ENCODE measurements at places on chromosomes 1 and 21.

DNA sequence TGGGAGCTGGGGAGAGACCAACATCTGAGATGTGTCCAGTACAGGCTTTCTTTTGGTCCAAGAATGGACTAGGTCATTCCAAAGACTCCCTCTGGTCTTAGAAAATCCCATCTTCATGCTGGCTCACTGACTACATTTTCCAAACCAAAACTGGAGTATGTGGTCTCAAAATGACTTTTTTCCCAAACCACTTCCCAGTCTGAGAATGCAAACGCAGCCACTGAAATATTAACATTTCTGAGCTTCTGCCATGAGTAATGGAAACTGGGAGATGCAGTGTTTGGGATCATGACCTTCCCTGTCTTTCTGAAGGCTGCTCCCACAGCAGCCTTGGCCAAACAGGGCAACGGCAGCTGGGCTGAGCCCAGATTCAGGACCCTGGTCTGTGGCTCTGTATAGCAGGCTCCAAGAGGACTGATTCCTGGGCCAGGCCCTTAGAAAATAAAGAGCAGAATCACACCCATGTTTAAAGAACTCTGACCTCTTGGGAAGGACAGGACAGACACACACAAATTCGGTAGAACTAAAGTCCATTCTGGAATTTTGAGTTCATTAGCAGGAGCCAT lies 62.1 kb upstream of the CNTN2 start:
- no peak for DNase-seq

DNA sequence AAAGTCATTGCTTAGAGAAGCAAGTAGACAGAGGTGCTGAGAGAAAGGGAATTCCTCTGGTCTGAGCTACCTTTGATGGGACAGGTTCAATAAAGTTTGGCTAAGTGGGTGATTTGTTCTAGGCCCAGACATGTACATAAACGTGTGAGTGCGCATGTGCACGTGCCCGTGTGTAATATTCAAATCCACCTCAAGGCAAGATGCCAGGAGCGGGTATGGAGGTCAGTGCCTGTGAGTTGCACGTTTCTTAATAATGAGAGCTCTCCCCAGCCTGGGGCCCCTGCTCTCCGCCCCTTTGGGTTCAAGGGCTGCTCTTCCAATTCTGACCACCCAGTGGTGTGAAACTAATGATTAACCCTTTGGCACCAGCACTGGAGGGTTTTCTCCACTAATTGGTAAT lies 53.8 kb upstream of the LMO4 start:
- no peak for DNase-seq

DNA sequence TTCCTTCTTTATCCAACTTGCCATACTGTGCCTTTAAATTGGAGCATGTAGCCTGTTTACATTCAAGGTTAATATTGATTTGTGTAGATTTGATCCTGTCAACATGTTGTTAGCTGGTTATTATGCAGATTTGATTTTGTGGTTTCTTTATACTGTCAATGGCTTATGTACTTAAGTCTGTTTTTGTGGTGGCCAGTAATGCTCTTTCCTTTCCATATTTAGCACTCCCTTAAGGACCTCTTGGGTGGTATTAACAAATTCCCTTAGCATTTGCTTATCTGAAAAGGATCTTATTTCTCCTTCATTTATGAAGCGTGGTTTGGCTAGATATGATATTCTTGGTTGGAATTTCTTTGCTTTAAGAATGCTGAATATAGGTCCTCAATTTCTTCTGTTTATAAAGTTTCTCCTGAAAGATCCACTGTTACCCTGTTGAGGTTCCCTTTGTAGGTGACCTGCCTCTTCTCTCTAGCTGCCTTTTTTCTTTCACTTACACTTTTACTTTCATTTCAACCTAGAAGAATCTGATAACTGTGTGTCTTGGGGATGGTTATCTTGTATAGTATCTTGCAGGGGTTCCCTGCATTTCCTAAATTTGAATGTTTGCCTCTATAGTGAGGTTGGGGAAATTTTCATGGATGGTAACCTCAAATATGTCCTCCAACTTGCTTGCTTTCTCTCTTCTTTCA lies 86.9 kb upstream of the NEGR1 start:
- DNase-seq = no peak

DNA sequence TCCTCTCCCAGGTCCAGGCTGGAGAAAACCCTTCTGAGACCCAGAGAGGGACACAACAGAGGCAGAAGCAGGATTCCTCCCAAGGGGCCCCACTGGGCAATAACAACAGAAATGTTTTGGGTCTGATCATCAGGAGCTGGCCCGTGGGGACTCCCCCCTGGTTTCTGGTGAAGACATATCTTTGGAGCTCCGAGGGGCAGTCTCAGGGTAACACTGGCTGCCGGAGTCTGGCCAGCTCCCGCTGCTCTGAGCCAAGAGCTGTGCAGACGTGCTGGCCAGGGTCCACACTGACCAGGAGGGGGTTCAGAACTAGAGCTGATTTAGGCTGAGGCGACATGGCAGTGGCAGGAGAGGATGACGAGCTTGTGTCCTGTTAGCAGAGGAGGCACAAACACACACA lies 13.1 kb downstream of the ECE1 start:
- DNase-seq = no peak

DNA sequence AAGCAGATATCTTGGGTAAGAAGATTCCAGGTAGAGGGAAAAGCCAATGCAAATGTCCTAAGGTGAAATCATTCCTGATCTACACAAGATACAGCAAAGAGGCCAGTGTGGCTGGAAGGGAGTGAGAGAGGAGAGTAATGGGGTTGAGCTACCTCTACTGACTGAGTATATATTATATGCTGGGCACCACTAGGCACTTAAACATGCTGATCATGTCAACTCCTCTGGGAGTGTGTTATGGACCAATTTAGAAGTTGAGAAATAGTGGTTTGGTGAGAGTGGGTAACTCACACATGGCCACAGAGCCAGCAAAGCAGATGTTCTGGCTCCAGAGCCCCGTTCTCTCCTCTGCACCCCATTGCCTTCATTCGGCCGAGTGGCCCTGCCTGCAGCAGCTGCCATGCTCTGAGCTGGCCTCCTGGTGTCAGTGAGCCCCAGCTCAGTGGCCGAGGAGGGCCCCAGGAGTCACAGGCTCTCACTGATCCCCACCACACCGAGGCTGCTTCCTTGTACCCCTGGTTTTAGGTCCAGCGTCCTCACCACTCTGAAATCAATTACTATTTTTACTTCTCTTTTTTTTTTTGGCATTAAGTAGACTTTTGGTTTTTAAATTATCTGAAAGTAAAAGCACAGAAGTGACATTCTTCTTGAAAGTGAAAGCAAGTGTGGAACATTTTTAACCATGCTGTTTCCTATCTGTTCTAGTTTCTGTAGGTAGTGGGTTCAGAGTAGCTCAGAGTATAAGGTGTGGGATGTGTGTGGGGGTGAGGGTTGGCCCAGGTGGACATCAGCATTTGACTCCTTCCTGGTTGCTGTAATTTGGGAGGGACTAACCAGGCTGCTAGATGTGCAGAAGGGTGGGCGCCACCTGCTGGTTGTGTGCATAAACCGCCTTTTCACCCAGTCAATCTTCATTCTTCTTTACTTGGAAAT lies 45.8 kb upstream of the CRNN start:
- DNase-seq = peak; percentile 50

DNA sequence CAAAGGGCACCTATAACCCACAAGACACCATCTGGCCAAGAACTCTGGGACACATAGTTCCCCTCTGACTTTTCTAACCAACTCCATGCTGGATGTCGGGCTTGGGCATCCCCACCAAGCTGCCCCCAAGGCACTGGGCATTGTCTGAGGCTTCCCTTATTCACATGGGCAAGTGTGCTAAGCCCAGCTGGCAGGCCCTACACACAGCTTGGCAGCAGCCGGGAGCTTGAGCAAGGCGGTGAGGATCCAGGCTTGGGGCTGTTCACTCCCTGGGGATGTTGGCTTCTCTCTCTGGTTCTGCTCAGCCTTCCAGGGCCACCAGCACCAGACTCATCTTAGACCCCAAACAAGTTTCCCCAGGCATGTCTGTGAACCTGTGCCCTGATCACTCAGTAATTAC lies 138.3 kb upstream of the KAZN start:
- DNase-seq = no peak

DNA sequence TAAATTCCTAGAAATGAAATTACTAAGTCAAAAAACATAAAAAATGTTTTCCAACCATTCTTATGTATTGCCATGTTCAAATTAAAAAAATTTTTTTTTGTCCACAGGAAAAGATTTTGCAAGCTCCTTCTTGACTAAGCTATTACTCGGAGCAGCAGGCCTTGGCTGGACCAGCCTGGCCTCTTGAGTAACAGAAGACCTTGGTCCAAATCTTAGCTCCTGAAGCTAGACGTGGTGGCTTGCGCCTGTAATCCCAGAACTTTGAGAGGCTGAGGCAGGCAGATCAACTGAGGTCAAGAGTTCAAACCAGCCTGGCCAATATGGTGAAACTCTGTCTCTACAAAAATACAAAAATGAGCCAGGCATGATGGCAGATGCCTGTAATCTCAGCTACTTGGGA lies 77.6 kb downstream of the CLSTN1 start:
- DNase-seq = no peak

DNA sequence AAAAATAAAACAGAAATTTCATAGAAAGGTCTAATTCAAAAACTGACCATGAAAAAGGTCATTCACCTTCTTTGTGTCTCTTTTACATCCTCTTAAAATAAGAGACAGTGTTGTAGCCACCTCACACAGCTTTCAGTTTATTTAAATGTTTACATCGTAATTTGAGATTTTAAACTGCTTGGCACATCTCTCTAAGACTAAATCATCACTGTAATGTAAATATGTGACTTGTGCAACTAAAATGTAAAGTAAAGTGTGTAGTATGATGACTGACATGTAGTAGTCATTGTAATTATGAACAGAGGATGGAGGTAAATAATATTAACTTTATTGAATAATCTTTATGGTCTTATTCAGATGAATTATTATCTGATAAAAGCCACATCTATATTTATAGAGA lies 283.9 kb downstream of the KCNT2 start:
- no peak for DNase-seq

DNA sequence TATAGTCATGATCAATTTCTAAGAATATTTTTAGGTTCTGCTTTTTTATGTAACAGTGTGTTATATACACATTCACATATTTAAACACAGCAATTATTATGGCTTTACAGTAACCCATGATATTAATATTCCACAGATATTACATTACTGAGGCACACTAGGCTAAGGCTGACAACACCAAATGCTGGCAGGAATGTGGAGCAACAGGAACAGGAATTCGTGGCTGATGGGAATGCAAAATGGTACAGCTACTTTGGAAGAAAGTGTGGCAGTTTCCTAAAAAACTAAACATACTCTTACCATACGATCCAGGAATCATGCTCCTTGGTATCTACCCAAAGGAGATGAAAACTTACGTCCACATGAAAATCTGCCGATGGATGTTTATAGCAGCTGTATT lies 1.9 kb upstream of the KCNJ9 start:
- DNase-seq = no peak

DNA sequence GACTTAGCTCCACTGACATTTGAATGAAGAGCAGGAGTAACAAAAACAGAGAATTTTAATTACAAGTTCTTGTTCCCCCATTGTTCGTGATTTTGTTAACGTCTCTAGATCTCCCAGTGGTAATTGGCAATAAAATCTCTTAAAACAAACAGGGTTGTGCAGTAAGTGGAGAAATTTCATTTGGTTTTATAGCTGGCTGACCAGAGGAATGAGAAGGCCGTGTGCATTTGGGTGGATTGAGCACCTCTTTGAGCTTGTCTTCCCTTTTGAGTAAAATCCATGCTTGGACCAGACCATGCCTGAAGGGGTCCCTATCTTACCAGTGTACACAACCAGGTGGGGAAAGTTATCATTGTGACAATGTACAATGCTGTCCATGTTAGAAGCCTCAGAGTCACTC lies 137.8 kb downstream of the HIVEP3 start:
- no peak for DNase-seq

DNA sequence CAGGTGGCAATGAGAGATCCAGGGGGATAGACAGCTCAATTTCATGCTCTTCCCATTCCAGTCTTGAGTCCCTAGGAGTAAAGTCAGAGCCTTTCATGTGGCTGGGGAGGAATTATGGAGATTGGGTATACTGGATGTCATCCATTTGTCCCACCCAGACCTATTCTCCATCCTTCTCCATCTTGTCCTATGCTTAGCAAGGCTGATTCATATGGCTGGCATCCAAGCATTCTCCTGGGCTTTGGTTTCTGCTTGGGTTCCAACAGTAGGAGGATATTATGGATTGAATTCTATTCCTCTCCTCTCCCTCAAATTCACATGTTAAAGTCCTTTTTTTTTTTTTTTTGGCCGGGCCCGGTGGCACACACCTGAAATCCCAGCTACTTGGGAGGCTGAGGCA lies 3.8 kb upstream of the CDC20 start:
- DNase-seq = no peak

DNA sequence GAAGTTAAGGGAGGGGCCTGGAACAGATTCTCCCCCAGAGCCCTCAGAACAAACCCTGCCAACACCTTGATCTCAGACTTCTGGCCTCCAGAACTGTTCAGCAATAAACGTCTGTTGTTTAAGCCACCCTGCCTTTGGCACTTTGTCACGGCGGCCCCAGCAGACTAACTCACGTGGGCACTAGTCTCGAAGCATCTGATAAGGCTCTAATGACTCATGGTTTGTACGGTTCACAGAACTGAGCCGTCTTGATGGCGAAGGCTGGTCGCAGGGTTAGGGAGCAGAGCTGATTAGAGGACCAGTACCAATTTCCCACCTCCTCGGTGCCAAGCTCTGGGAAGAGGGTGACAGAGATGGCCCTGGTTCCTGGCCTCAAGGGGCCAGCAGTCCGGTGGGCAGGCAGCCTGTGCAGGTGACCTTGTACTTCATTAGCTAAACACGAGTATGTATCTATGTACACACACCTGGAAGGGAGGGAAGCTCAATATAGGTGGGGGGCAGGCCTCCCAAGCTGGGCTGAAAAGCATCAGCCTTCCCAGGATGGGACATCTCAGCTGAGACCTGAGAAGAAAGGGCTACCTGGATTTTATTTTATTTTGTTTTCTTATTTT lies 112.8 kb downstream of the MRPS6 start:
- no peak for DNase-seq

- DNase-seq = no peak
Measured at GRCh38 chr1:221435504-221435904, 306.4 kb downstream of the DUSP10 start.

DNA sequence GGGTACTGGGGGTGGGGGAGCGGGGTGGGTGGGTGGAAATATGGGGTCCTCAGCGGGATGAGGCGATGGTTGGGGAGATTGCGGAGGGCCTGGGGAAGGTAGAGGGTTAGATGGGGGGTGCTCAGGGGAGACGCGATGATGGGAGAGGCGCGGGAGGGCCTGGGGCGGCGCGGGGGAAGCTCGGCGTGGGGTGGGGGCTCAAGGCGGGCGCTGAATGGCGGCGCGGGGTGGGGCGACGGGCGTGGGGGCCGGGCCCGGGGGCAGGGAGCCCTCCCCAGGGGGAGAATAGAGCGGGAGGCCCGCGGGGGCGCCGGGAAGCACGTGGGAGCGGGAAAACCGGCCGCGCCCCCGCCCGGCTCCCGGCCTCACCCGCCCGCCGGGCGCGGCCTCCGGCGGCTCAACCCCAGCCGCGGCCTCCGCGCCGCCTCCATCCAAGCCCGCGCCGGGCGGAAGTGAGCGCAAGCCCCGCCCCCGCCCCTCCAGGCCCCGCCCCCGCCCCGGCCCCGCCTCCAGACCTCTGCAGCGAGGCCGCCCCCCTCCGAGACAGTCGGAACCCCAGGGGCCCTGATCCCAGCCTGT lies at the start of gene FAAP20:
FAAP20 (minus strand) TSS at position 454 of the 579 bp plus-strand sequence; CDS start at position 431, 23 bp downstream.
- DNase-seq = peak; percentile 72

- DNase-seq = no peak
Measured at GRCh38 chr1:205950280-205950679, 7.0 kb upstream of the SLC26A9 start.
